Activated naive CD8-positive, alpha-beta T cell treated with anti-CD3 and anti-CD28 coated beads for 36 hours (primary cell): ENCODE measurements at places on chromosomes 6 and 20.
A peak's percentile ranks its signal among the peaks of the same experiment; 100 is the strongest.

GRCh38 chr20:52921340-52921739 is 50.8 kb upstream of the TSHZ2 start:
- H3K4me1 ChIP-seq, result peaks cover 10% of the 10 kb centered on the region
- DNase-seq, result no peak
- H3K27ac ChIP-seq, result no peak overlapping the region

GRCh38 chr6:145561095-145562072 is 173.9 kb downstream of the EPM2A start:
- H3K36me3 ChIP-seq, result no peaks in the 10 kb centered on the region
- H3K4me1 ChIP-seq, result no peaks in the 10 kb centered on the region
- no peak overlapping the region for H3K27ac ChIP-seq
- DNase-seq, result no peak
- no peak overlapping the region for H3K4me3 ChIP-seq

DNA sequence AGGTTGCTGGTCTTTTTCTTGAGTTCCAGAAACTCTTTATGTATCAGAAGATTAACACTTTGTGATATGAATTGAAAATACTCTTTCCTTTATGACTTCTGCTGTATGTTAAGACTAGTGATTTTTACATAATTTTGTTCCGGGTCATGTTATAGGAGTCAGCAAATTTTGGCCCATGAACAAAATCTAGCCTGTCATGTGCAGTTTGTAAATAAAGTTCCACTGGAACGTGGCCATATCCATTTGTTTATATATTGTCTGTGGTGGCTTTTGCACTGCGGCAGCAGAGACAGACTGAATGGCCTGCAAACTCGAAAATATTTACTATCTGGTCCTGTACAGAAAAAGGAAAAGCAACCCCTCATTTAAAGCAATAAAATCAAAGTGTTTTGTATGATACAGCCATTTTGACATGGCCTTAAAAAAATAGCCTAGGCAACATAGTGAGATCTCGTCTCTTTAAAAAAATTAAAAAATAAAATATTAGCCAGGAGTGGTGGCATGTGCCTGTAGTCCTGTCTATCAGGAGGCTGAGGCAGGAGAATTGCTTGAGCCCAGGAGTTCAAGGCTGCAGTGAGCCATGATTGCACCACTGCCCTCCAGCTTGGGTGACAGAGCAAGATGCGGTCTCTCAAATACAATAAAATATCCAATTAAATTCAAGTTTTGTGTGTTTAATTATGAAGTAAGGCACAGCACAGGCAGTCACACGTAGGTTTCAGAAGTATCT is 36.9 kb downstream of the SNX9 start:
- no peak overlapping the region for H3K4me3 ChIP-seq
- no peak for DNase-seq
- H3K36me3 ChIP-seq, result peaks cover 65% of the 10 kb centered on the region
- peaks cover 81% of the 10 kb centered on the region for H3K4me1 ChIP-seq
- no peaks in the 10 kb centered on the region for H3K27me3 ChIP-seq

DNA sequence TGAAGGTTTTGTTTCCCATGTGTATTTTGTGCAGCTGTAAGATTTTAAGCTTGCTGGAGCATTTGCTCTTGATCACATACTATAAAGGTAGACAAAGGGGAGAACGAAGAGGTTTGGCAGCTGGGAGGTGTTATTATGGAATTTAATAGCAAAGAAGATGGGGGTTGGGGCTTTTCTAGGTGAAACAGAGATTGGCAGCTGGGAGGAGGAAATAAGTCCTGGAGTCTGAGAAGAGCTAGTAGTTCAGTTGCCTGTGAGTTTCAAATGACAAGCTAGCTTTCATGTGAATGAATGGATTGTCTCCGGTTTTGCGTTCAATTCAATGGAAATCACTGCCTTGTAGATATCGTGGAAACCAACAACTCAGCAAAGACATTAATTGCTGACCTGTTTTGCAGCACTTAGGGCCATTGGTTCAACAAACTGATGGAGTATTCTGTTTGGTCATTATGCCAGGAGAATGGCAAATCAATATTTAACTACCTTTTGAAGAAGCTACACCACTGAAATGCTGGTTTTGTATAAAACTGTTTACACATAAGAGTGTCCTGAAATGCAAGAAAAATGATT is 38.1 kb upstream of the FLRT3 start:
- no peak for DNase-seq
- no peak overlapping the region for H3K27ac ChIP-seq
- no peaks in the 10 kb centered on the region for H3K36me3 ChIP-seq

DNA sequence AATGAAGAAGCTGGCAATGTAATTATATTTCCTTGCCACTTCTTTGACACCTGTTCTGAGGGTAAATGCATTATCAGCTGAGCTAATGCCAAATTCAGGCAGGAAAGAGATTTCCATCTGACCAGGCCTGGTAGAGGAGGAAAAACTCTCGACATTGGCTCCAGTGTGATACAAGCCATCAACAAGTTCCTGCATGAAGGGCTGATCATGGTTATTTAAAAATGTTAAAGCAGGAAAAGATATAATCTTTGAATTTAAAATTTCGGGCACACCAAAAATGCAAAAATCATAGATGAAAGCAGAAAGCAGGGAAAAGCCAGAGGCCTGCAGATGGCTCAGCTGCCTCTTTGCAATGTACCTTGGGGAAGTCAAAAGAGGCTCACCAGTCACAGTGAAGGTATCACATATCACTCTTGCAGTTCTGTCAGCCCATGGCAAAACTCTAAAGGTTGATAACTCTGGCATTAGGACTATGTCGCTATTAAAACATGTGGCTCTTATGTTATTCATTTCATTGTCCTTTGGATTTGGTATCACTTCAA is 39.1 kb downstream of the LGSN start:
- H3K27me3 ChIP-seq, result no peaks in the 10 kb centered on the region
- DNase-seq, result no peak
- H3K36me3 ChIP-seq, result no peaks in the 10 kb centered on the region
- H3K4me3 ChIP-seq, result no peak overlapping the region
- no peak overlapping the region for H3K27ac ChIP-seq

DNA sequence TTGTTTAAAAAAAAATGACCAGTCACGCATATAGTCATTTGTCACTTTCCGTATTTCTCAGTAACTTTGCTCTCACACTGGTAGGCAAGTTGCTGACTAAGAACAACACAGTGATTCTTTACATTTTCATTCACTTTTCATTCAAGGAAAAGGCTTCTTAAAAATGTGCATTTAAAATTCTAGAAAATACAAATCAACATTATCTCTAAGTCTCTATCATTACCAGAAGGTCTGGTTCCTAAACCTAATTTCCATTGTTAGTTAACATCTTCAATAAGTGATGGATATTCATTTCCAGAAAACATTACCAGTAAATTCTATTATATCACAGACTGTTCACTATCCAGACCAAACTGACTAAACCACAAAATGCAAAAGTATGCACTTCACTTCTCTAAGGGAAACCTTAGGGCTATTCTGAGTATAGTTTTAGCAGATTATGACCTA is 115.3 kb downstream of the AHI1 start:
- H3K4me3 ChIP-seq, result no peak overlapping the region
- H3K36me3 ChIP-seq, result no peaks in the 10 kb centered on the region
- no peak overlapping the region for H3K27ac ChIP-seq

GRCh38 chr20:53847837-53848170 is 222.6 kb downstream of the BCAS1 start:
- H3K4me3 ChIP-seq, result no peak overlapping the region
- peak overlapping the region; percentile 16 for H3K27ac ChIP-seq
- peaks cover 62% of the 10 kb centered on the region for H3K4me1 ChIP-seq
- H3K36me3 ChIP-seq, result no peaks in the 10 kb centered on the region

DNA sequence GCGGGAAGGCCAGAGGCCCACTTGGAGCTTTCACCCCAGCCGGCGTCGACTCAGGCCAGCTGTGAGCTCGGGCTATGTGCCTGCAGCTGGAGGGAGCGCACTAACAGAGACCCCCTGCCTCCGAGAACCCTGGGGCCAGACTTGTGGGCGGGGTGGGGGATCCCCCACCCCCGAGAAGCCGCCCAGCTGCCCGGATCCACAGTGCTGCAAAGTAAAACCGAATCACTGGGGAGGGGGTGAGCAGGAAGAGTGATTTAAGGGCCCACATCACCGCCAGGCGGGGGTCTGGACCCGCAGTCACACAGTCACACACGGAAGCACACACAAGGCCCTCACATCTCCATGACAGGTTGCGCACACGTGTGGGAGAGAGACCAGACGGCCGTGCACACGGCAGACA is 48.7 kb downstream of the KCNQ2 start:
- no peak overlapping the region for H3K4me3 ChIP-seq
- no peaks in the 10 kb centered on the region for H3K4me1 ChIP-seq
- H3K36me3 ChIP-seq, result no peaks in the 10 kb centered on the region
- DNase-seq, result no peak

DNA sequence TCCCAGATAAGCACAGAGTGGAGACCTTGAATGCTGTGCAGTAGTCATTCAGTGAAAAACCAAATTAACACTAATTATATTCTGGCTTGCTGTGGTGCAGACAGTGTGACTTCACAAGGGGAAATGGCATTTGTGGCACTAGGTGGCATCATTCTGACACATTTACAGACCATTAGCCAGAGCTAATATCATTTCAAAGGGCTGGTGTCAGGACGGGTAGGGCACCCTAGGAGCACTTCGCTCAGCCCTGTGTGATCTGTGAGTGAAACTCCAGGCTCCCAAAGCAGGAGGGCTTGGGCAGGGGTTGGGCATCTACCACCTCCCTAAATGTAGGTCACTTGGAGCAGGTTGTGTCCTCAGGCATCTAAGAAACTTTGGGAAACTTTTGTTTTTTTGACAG is 555.8 kb downstream of the PKHD1 start:
- no peak overlapping the region for H3K27ac ChIP-seq
- H3K36me3 ChIP-seq, result no peaks in the 10 kb centered on the region
- no peak for DNase-seq
- no peak overlapping the region for H3K4me3 ChIP-seq

GRCh38 chr20:62350629-62351422 is 16.3 kb downstream of the LAMA5 start:
- no peak overlapping the region for H3K27ac ChIP-seq
- no peaks in the 10 kb centered on the region for H3K27me3 ChIP-seq
- no peak for DNase-seq
- H3K36me3 ChIP-seq, result peaks cover 2% of the 10 kb centered on the region
- H3K4me1 ChIP-seq, result no peaks in the 10 kb centered on the region

GRCh38 chr20:6058684-6059295 is 4.9 kb upstream of the LRRN4 start:
- H3K4me1 ChIP-seq, result peaks cover 1% of the 10 kb centered on the region
- peaks cover 17% of the 10 kb centered on the region for H3K27me3 ChIP-seq
- H3K27ac ChIP-seq, result no peak overlapping the region
- no peak overlapping the region for H3K4me3 ChIP-seq
- no peak for DNase-seq

GRCh38 chr6:149343501-149343900 is 26.0 kb downstream of the TAB2 start:
- no peak for DNase-seq
- no peak overlapping the region for H3K27ac ChIP-seq
- H3K36me3 ChIP-seq, result peaks cover 47% of the 10 kb centered on the region
- H3K4me1 ChIP-seq, result peaks cover 66% of the 10 kb centered on the region
- H3K4me3 ChIP-seq, result no peak overlapping the region

DNA sequence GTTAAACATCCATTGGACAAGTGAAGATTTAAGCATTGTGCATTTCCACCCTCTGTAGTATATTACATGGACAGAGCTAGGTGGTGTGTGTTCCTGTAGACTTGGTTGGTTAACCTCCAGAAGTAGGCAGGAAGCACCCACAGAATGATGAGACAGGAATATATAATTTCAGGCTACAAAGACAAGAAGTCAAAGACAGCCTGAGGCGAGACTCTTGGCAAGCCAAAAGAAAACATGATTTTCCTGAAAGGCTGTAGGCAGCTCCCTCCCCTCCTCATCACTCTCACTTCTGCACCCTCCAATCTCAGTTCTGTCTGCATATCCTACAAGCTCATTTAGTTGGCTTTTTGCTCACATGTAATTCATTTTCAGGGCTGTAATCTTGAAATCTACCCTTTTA is 110.0 kb upstream of the SLC35B3 start:
- H3K4me1 ChIP-seq, result no peaks in the 10 kb centered on the region
- no peaks in the 10 kb centered on the region for H3K27me3 ChIP-seq
- DNase-seq, result no peak
- H3K4me3 ChIP-seq, result no peak overlapping the region
- H3K27ac ChIP-seq, result no peak overlapping the region

- no peak overlapping the region for H3K27ac ChIP-seq
- no peaks in the 10 kb centered on the region for H3K4me1 ChIP-seq
- DNase-seq, result no peak
- H3K4me3 ChIP-seq, result no peak overlapping the region
- no peaks in the 10 kb centered on the region for H3K27me3 ChIP-seq
- no peaks in the 10 kb centered on the region for H3K36me3 ChIP-seq
Observed at GRCh38 chr20:11387189-11387754, 530.4 kb upstream of the BTBD3 start.

DNA sequence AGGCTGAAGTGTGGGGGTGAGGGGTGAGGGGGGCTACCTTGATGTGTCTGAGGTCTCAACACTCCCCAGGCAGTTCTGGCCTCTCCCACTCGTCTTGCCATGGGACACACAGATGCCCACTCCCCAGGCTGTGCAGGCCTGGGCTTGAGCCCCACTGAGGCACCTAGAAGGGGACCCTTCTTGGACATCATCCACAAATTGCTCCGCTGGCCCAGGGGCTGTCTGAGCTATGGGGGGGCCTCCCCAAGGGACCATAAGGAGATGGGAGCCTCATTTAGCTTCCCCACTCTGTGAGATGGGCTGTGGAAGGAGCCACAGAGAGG is 155.5 kb upstream of the MLN start:
- H3K27me3 ChIP-seq, result no peaks in the 10 kb centered on the region
- no peak for DNase-seq
- no peaks in the 10 kb centered on the region for H3K4me1 ChIP-seq

GRCh38 chr6:34986845-34987246 is 97.8 kb downstream of the ANKS1A start:
- H3K27ac ChIP-seq, result no peak overlapping the region
- H3K4me3 ChIP-seq, result no peak overlapping the region
- H3K27me3 ChIP-seq, result no peaks in the 10 kb centered on the region
- H3K4me1 ChIP-seq, result no peaks in the 10 kb centered on the region

DNA sequence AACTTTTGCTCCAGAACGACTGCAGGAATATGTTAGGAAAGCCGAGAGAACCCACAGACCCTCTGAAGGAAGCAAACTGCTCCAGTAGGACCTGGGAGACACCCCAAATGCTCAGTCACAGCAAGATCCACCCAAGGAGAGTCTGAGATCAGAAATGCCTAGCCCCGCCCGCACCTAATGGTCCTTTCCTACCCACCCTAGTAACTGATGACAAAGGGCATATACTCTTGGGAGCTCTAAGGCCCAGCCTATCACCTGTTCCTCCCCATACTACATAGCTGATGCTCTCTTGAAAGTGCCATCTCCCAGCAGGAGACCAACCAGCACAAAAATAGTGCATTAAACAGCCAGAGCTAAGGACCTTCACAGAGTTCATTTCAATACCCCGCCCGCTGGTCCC is 67.6 kb downstream of the CD2AP start:
- no peaks in the 10 kb centered on the region for H3K27me3 ChIP-seq
- H3K36me3 ChIP-seq, result peaks cover 66% of the 10 kb centered on the region
- H3K27ac ChIP-seq, result no peak overlapping the region
- no peak overlapping the region for H3K4me3 ChIP-seq
- DNase-seq, result no peak

GRCh38 chr6:99219788-99220187 is 129.7 kb downstream of the FAXC start:
- peaks cover 10% of the 10 kb centered on the region for H3K27me3 ChIP-seq
- H3K4me3 ChIP-seq, result no peak overlapping the region
- no peak overlapping the region for H3K27ac ChIP-seq
- no peaks in the 10 kb centered on the region for H3K4me1 ChIP-seq
- no peak for DNase-seq
